ENCODE measurements at places on chromosomes 6 and 20.

GRCh38 chr20:57657535-57658446, 37.6 kb upstream of the ZBP1 start:
- DNase-seq = no peak

GRCh38 chr6:89678531-89678930, 40.0 kb upstream of the LYRM2 start:
- DNase-seq = no peak

GRCh38 chr6:133906050-133906449, 17.1 kb downstream of the TCF21 start:
- peak; percentile 24 for DNase-seq

- no peak for DNase-seq
Observed at GRCh38 chr6:63844287-63844686, 208.7 kb downstream of the PHF3 start.

DNA sequence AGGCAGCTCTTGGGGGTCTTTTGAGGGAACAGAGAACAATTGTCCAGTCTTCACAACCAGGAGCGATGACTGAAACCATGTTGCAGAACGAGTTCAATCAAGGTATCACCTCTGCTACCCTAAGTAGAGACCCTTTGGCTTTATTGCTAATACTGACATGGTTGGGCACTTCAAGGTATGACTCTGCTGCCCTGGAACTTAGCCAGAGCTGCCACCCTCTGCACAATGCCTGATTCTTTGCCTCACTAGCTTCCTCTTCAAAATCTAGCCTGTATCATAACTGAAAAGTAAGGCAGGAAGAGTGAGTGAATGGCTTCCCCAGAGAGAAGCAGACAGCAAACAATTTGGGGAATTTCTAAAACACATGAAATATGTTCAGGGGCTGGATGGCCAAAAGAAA, 592.7 kb upstream of the NRSN1 start:
- no peak for DNase-seq

- no peak for DNase-seq
Observed at GRCh38 chr6:133337308-133337707, 96.2 kb downstream of the EYA4 start.

- peak; percentile 53 for DNase-seq
Observed at GRCh38 chr20:59933296-59933848, at the start of gene SYCP2. Gene SYCP2 (minus strand): TSS chr20:59933637. CDS start chr20:59922413, 11,224 bp downstream.

- DNase-seq = no peak
Observed at GRCh38 chr20:56442389-56443365, 25.8 kb upstream of the RTF2 start.

DNA sequence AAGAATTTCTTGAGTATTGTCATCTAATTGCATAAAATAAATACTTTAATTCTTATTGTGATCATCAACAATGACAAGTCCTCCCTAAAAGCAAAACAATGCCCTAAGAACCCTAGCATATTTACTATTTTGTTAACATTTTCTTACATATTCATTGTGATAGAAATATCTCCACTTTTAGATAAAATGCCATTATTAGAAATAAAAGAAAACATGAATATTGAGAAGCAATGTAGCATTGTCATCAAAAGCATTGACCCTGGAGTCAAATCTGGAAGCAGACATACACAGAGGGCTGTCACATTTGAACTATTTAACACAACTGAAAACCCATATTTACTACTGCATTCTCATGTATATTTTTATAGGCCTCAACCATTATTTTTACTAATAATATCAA, 257.7 kb downstream of the SYNE1 start:
- no peak for DNase-seq

- DNase-seq = no peak
Observed at GRCh38 chr6:144336900-144337299, 51.8 kb downstream of the UTRN start.

GRCh38 chr6:32803416-32803815, 13.4 kb downstream of the HLA-DOB start:
- DNase-seq = no peak

GRCh38 chr6:113464960-113465359, 392.2 kb upstream of the MARCKS start:
- DNase-seq = peak; percentile 25

DNA sequence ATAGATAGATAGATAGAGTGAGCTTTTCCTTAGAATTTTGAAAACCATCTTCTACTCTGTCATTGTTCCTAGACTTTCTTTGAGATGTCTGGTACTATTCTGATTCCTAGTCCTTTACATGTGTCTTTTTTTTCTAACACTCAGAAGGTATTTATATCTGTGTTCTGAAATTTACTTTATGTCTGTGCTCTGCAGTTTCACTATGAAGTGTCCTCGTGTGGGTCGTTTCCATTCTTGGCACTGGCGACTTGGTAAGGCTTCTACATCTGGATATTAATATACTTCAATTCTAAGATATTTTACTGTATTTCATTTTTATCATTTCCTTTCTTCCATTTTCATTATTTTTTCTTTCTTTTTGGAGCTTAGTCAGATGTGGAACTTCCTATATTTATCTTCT, 87.0 kb downstream of the FHL5 start:
- DNase-seq = no peak

- DNase-seq = no peak
Observed at GRCh38 chr20:35502352-35502751, 27.1 kb downstream of the C20orf173 start.

GRCh38 chr20:61185841-61186601, 66.0 kb upstream of the CDH4 start:
- DNase-seq = no peak
